ENCODE measurements at places on chromosomes 6 and 20. TPM values are rescaled to one million over a fixed set of nuclear protein-coding genes. Genes with fewer than 3 reads are reported as not detected.

The MUC22 gene
- total RNA-seq, result 0.09 TPM

DNA sequence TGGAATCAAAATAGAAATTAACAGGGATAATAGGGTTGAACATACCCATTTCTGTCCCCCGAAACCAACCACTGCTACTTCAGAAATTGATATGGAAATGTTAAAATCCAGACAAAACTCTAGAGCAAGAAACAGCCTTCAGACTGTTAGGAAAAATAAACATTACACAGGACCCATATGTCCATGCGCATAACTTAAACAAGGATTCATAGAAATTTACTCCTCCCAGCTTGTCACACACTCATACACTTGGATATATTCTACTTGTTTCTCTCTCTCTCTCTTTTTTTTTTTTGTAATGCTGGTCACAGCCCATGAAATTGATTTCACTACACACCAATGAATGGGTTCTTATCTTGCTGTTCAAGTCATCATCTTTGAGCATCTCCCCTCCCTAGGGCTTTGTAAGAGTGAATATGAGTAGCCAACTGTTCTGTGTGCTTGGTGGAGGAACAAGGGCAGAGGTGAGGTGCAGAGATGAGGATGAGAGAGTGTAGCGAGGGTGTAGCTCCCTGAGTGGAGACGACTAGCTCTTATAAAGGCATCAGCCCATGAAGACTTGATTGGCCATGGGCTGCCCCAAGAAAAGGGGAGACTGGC, 61.8 kb upstream of the MLN start:
- no peaks in the 10 kb centered on the region for H3K36me3 ChIP-seq
- H3K4me1 ChIP-seq, result no peaks in the 10 kb centered on the region
- no peak for DNase-seq
- no peaks in the 10 kb centered on the region for H3K27me3 ChIP-seq

DNA sequence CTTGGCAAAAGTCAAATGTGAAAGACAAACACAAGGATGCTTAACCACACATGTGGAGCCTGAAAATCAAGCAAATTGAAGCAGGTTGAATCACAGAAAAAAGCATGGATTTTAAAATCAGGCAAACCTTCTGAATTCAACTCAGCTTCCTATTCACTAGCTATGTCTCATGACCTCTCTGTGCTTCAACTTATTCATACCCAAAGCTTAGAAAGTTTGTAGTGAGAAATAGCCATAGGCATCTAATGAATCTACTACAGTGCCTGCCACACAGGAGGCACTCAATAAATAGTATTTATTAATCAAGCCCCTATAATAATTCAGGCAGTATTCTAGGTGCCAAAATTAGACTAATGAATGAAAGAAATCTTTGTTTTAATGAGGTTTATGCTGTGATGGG, 112.2 kb upstream of the TNFAIP3 start:
- no peak overlapping the region for H3K4me3 ChIP-seq
- H3K27me3 ChIP-seq, result no peaks in the 10 kb centered on the region
- DNase-seq, result no peak
- H3K27ac ChIP-seq, result no peak overlapping the region

DNA sequence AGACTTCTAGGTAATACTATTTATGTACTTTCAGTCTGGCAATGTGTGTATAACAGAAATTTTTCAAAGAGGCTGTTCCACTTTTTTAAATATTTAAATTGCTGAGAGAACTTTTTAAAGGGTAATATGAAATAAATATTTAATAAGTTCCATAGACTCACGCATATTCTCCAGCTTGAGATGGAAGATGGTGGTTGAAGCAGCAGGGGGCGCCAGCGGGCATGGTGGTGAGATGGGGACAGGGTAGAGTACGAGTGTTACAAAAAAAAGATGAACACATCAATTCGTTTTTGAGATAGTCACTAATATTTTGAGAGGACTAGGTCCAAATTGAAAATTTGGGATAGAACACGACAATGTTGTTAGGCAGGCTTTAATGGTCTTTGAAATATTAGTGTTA, 68.4 kb downstream of the RSPO3 start:
- H3K4me1 ChIP-seq, result peaks cover 15% of the 10 kb centered on the region
- DNase-seq, result peak; percentile 65
- H3K4me3 ChIP-seq, result no peak overlapping the region
- H3K27ac ChIP-seq, result no peak overlapping the region
- no peaks in the 10 kb centered on the region for H3K27me3 ChIP-seq

DNA sequence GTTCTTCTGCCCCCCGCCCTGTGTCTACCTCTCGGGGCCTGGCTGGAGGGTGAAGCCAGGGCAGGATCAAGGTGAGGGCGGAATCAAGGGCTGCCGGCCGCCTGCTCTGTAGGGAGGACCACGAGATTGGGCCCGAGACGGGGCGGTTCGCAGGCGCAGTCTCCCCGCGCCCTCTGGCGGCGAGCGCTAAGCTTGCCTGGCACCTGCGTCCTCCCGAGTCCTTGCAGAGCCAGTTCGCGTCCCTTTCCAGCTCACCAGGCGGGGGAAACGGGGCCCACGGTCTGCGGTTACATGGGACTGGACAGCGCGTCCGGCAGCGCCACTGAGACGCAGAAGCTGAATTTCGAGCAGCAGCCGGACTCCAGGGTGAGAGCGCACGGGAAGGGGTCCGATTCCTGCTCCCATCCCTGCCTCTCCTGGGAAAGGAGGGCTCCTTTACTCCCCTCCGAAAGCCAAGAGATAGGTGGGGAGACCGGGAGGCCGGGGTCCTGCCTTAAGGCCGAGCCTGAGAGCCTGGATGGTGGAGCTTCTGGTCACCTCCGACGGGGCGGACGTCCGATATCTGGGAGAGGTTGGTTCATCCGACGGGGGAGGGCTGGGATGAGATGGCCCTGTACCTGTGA, 3.6 kb upstream of the MATN4 start:
- H3K4me3 ChIP-seq, result no peak overlapping the region
- H3K27me3 ChIP-seq, result peaks cover 54% of the 10 kb centered on the region
- no peaks in the 10 kb centered on the region for H3K36me3 ChIP-seq
- no peaks in the 10 kb centered on the region for H3K4me1 ChIP-seq
- no peak overlapping the region for H3K27ac ChIP-seq

The SLC44A4 gene
- 0.24 TPM for total RNA-seq

- H3K36me3 ChIP-seq, result no peaks in the 10 kb centered on the region
- DNase-seq, result no peak
- no peak overlapping the region for H3K4me3 ChIP-seq
- peak overlapping the region; percentile 76 for H3K27ac ChIP-seq
- no peaks in the 10 kb centered on the region for H3K27me3 ChIP-seq
- H3K4me1 ChIP-seq, result peaks cover 67% of the 10 kb centered on the region
Observed at GRCh38 chr6:163709693-163710092, 295.2 kb downstream of the QKI start.

- H3K27ac ChIP-seq, result no peak overlapping the region
- H3K36me3 ChIP-seq, result peaks cover 28% of the 10 kb centered on the region
- H3K4me1 ChIP-seq, result peaks cover 31% of the 10 kb centered on the region
- H3K4me3 ChIP-seq, result no peak overlapping the region
Observed at GRCh38 chr6:36072681-36073080, 45.1 kb downstream of the MAPK14 start.

The CST1 gene
- total RNA-seq, result not detected

DNA sequence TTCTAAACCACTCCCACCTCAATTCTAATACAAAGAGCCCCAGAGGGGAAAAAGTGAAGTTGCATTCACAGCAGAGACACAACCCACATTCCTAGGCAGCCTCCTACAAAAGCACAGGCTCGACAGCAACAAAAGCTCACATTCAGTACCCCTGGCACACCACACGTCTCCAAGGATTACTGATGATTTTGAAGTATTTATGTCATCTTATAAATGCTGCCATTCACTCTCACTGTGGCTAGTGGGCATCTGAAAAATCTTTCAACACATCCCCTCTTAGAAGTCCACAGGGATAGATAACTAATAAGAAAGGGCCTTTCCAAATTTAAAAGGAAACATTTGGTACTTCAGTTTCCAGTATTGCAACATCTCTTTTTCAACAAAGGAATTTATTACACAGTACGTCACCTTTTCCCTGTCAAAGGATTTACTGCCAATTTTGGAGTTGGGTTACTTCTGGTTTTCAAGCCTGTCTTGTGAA, 146.7 kb downstream of the TASP1 start:
- no peak overlapping the region for H3K27ac ChIP-seq
- peaks cover 14% of the 10 kb centered on the region for H3K4me1 ChIP-seq
- no peaks in the 10 kb centered on the region for H3K36me3 ChIP-seq
- DNase-seq, result no peak
- no peak overlapping the region for H3K4me3 ChIP-seq

DNA sequence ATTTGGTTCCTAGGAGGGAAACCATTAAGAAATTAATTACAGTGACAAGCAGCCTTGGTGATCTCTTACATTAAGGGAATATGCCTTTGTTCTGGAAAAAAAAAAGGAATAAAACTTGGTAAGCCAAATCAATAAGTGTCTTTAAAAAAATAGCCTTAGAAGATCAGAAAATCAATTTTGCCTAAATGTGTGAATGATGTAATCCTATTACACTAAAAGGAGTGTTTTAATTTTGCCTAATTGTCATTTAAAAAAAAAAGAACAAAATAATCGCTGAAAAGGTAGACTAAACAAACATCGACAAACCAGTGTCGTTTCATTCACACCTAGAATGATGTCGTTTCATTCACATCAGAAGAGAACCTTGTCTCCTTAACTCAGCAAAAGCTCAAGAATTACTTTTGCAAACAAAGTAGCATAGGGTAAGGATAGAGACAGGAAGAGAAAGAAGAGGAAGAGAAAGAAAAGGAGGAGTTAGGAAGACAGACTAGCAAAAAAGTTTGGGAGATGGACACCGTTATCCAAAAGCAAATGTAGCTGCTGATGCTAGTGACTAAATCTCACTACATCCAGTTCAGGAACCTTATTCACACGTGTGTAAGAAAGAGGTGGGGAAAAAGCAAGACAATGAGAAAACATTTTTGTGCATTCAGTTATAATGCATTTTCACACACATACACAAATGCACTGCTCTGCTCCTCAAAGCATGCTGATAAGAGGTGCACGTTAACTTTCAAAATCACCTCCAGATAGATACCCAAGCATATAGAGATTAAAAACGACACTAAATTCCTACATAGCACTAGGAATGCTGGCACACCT, 60.6 kb downstream of the HIVEP2 start:
- no peaks in the 10 kb centered on the region for H3K27me3 ChIP-seq
- peaks cover 67% of the 10 kb centered on the region for H3K4me1 ChIP-seq
- DNase-seq, result no peak
- H3K36me3 ChIP-seq, result no peaks in the 10 kb centered on the region

The ATP6V1G2 gene
- total RNA-seq, result 2.8 TPM

The MROH8 gene
- 4.3 TPM for total RNA-seq

The ECT2L gene
- not detected for total RNA-seq

DNA sequence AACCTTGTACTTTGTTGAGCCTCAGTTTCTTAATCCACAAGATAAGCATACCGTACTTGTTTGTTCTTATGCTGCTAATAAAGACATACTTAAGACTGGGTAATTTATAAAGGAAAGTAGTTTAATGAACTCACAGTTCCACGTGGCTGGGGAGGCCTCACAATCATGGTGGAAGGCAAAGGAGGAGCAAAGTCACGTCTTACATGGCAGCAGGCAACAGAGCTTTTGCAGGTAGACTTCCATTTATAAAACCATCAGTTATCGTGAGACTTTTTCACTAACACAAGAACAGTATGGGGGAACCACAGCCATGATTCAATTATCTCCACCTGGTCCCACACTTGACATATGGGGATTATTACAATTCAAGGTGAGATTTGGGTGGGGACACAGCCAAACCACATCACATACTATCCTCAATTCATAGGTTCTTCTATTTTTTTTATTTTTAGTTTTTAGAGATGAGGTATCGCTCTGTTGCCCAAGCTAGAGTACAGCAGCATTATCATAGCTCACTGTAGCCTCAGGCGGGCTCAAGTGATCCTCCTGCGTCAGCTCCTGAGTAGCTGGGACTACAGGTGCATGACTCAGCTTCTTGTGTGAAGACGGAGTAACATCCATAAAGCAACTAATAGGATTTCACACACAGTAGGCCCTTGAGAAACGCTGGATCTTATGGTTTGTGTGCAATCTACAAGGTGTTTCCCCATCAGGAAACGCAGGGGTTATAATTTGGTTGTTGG, 76.7 kb upstream of the IYD start:
- peaks cover 9% of the 10 kb centered on the region for H3K4me1 ChIP-seq
- H3K27me3 ChIP-seq, result no peaks in the 10 kb centered on the region
- H3K27ac ChIP-seq, result no peak overlapping the region
- no peak for DNase-seq
- no peak overlapping the region for H3K4me3 ChIP-seq

GRCh38 chr6:128161263-128161662, 260.4 kb upstream of the THEMIS start:
- H3K4me3 ChIP-seq, result no peak overlapping the region
- H3K27me3 ChIP-seq, result no peaks in the 10 kb centered on the region
- H3K27ac ChIP-seq, result no peak overlapping the region
- no peaks in the 10 kb centered on the region for H3K36me3 ChIP-seq

DNA sequence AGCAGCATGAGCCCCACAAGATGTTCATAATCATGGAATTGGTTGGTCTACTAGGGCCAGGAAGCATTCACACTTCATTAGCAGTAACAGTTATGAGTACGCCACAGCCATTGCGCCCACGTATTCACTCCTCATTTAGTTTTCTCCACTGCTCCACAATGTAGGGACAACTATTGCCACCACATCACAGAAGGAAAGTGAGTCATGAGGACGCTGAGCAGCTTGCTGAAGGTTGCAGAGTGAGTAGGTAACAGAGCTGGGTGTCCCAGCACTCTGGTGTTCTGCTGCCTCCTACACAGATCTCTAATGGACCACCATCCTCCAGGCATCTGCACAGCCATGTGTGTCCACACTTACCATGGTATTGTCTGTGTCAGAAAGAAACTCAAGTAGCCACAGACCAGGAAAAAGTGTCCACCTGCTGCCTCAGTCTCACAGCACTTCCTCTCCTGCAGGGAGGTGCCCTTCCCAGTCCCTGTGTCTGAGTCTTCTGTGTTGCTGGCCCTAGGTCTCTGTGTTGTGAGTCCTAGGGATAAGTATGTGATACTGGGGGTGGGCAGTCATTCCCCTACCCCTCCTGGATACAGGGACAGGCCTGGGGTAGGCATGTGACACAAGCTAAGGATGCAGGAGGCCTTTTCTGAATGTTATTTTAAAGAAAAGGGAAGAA, 103.9 kb downstream of the TTLL2 start:
- H3K4me1 ChIP-seq, result no peaks in the 10 kb centered on the region
- no peak overlapping the region for H3K4me3 ChIP-seq
- H3K27ac ChIP-seq, result no peak overlapping the region
- no peaks in the 10 kb centered on the region for H3K36me3 ChIP-seq
- DNase-seq, result no peak
- H3K27me3 ChIP-seq, result no peaks in the 10 kb centered on the region

DNA sequence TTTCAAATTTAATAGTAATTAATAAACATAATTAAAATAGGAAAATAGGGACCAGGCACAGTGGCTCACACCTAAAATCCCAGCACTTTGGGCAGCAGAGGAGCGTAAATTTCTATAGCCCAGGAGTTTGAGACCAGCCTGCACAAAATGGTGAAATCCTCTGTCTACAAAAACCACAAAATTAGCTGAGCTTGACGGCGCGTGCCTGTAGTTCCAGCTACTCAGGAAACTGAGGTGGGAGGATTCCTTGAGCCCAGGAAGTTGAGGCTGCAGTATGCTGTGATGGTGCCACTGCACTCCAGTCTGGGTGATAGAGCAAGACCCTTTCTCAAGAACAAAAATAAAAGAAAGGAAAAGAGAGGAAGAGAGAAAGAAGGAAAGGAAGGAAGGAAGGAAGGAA, 1387.0 kb upstream of the ADGRB3 start:
- no peaks in the 10 kb centered on the region for H3K36me3 ChIP-seq
- no peaks in the 10 kb centered on the region for H3K4me1 ChIP-seq
- H3K27ac ChIP-seq, result no peak overlapping the region

Measured in psoas muscle (tissue), 8 donors.